ACHN (cell line): ENCODE measurements at places on chromosomes 1 and 21.

- DNase-seq: no peak
Observed at GRCh38 chr1:152457561-152457960, 43.5 kb upstream of the CRNN start.

- no peak for DNase-seq
Observed at GRCh38 chr1:54453509-54453908, 47.3 kb upstream of the SSBP3 start.

GRCh38 chr1:224267925-224268324, 62.0 kb downstream of the NVL start:
- DNase-seq: no peak

DNA sequence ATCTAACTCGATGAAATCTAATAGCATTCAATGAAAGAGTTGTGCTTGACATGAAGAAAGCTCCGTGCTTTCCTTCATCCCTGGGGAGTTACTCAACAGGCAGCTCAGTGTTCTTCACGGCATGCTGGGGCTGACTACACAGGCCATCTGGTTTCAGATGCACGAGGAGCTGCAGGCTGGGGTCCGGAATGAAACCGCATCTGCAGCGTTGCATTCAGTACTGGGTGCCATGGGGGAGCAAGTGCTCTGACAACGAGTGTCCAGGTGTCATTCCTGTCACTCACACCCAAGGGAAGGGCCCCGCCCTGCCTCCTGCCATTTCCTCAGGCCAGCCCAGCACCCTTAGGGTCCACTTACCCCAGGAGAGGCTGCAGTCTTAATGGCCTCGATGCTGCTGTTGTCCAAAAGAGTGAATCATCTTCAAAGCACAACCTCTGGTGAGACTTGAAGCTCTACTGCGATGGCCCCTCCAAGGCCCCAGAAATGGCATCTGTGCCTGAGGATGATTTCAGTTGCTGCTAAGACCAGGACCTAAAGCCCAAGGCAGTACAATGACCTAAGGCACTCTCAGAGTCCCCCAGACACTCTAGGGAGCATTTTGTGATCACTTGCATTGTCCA, 61.4 kb downstream of the STUM start:
- no peak for DNase-seq

DNA sequence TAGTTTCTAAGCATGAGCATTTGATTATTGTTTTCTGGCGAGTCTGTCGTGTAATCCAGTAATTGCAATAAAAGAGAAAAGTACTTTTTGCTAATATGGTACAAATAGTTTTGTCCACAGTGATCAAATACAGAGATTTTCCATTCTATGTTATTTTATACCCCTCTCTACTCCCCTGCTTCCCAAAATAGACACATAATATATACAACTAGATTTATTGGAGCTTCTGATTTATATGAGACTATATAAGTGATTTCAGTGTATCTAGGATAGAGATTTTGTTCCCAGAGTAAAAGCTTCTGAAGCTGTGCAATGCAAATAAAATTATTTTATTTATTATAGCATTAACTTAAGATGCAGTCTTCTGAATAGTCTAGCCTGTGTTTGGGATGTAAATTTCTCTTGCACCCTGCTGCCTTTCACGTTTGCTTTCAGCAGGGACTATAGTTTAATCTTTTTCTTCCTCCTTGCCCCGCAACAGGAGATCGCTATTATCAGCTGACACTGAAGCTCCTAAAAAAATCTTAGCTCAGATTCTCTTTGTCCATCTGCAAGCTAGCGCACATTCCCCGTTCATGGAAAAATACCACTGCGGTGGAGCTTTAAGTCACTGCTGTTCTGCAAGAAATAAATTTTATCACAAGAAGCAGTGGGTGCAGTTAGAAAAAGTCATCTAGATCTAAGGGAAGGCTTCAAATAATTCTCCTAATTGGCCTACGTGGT, 273.3 kb downstream of the DISC1 start:
- DNase-seq: no peak

GRCh38 chr1:194279975-194280374, 1093.6 kb upstream of the B3GALT2 start:
- no peak for DNase-seq

DNA sequence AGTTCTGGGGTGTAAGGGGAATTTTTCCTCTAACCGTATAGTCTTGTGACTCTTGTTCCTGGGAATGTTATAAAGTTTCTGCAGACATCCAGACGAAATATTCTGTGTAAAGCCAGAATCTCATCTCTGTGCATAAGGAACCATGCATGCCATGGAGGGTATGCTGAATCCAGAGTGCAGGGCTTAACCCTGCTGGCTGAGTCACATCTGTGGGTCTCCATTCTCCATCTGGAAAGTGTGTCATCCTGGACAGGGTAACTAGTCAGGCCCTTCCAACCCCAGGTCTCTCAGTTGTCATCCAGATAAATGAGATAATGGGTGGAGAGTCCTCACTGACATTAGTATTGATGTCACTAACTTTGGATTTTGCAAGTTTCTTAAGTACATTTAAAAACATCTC, 48.8 kb downstream of the ATP5PO start:
- DNase-seq: no peak

DNA sequence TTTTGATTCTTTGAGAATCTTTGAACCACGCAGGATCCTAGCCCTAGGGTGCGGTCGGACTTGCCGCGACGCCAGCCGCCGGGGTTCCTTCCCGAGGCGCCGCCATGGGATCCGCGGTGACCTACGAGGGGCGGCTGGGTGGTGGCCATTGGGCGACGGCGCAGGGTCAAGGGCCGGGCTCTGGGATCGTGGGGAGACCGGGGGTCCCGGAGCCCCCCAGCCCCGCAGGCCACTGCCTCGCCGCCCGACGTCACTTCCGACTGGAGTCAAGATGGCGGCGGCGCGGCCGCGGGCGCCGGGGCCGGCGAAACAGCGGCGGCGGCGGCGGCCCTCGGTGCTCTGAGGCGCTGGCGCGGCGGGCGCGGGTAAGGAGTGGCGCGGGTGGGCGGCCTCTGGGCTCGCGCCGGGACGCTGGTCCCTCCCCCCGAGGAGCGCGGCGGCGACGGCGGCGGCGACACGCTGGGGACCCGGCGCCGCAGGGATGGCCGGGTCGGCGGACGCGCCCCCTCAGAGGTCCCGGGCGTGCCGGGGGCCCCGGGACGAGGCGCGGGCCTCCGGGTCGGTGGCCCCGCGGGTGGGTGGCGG, at the start of gene PRDM2:
PRDM2 (plus strand) TSS at position 253 of the 585 bp plus-strand sequence. CDS start 15,418 bp downstream, outside the sequence.
- peak; percentile 7 for DNase-seq

- DNase-seq: no peak
Observed at GRCh38 chr1:156420205-156421061, 51.4 kb downstream of the RHBG start.

GRCh38 chr1:8202182-8202905, 115.6 kb upstream of the SLC45A1 start:
- no peak for DNase-seq

DNA sequence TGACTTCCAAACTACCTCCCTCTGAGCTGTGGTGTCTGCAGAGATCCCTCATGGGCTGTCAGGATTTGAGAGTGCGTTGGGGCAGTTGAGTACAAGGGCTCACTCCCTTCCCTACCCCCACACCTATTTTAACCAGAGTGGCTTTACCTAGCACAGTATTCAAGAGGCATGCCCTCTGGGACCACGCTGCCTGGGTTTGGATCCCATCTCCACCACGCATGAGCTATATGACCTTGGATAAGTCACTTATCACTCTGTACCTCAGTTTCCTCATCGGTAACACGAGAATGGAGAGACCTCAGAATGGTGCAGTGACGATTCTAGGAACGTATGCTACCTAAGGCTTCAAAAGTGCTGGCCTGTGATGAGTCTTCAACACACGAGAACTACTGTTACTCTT, 147.3 kb upstream of the WNT4 start:
- no peak for DNase-seq

GRCh38 chr1:5971471-5972197, 20.6 kb downstream of the NPHP4 start:
- no peak for DNase-seq

- DNase-seq: no peak
Observed at GRCh38 chr21:34020005-34020847, 53.2 kb upstream of the MRPS6 start.

GRCh38 chr21:37655611-37656300, 260.5 kb downstream of the KCNJ6 start:
- no peak for DNase-seq

- no peak for DNase-seq
Observed at GRCh38 chr1:218482683-218483082, 137.5 kb downstream of the TGFB2 start.

- DNase-seq: no peak
Observed at GRCh38 chr1:56501888-56502287, 77.5 kb downstream of the PLPP3 start.

GRCh38 chr21:45251635-45252447, 35.9 kb downstream of the POFUT2 start:
- no peak for DNase-seq

GRCh38 chr1:180931529-180931928, 18.8 kb downstream of the KIAA1614 start:
- DNase-seq: no peak

- DNase-seq: no peak
Observed at GRCh38 chr21:34126269-34126668, 52.9 kb downstream of the MRPS6 start.

DNA sequence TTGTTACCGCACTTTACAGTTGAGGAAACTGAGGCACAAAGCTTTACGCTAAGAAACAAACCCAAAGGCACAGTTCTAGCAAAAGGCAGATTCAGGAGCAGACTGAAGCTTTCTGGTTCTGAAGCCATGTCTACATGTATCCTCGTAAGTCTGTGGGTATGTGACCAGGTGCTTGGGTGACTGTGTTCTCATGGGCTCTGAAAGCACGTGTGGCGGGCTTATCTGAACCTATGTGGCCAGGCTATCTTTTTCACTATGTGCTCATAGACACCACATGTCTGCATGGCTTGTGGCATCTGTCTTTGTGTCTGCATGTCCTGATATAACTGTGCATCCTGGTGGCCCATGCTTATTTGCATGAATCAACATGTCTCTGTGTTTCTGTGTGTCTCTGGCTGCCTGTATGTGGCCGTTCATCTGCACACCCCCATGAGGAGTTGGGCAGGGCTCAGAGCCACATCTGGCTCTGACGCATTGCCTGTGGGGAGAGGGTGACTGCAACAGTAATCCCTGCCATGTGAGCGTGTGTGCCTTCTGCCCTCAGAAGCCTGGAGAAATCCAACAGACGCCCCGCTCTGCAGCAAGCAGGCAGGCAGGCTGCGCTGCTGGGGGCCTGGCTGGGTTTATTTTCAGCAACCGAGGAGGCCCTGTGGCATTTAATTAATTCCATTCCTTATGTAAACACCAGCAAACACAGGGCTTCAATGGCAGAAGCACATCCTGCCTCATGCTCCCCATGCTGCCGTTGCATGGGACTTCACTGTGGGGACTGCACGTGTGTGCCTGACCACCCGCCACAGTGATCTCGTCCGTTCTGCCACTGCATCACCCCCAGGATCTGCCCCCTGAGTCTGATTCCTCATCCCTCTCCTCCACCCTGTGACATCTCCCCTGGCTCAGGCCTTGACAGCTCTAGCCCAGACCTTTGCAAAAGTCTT, 115.4 kb downstream of the TRABD2B start:
- DNase-seq: no peak

DNA sequence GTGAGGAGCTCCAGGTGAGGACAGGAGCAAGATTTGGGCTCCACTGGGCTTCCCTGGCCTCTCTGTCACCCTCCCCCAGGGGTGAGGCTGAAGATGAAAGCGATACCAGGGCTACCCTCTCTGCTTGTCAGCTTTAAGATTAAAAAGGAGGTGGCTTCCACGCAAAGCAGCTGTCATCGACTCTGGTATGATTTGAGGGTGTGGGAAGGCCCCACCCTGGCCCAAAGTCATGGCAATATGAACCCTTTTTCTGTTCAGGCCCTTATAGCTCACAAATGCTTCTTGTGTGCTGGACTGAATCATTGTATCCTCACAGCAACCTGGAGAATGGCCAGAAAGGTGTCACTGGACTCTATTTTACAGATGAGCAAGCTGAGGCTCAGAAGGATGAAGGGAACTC, 41.6 kb downstream of the NUAK2 start:
- DNase-seq: no peak

DNA sequence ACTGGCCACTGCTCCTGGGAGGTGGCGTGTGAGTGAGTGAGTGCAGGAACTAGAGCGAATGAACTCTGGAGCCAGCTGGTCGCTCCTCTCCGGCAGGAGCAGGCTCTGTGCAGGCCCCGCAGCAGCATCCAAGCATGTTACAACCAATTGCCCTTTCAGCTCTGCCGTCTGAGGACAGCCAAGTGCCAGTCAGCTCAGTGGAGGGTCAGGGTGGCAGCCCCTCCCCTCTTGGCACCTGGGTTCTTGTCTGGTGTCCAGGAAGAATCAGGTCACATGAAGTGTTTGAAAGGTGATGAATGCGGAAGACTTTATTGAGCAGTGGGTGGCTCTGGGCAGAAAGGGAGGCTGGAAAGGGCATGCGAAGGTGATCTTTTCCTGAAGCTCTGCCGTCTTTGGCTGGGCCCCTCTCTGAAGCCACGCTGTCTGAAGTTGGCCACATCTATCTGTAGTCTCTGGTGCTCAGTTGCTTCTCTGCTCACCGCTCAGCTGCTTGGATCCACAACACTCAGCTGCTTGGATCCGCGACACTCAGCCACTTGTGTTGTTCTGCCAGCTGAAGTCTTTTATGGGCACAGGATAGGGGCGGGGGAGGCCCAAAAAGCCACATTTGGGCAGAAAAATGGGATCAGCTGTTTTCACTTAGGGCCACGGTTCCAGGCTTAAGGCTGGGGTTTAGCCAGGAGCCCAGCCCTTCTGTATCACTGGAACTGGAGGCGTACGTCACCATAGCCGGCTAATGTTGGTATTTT, 139.8 kb downstream of the ADSS2 start:
- no peak for DNase-seq

DNA sequence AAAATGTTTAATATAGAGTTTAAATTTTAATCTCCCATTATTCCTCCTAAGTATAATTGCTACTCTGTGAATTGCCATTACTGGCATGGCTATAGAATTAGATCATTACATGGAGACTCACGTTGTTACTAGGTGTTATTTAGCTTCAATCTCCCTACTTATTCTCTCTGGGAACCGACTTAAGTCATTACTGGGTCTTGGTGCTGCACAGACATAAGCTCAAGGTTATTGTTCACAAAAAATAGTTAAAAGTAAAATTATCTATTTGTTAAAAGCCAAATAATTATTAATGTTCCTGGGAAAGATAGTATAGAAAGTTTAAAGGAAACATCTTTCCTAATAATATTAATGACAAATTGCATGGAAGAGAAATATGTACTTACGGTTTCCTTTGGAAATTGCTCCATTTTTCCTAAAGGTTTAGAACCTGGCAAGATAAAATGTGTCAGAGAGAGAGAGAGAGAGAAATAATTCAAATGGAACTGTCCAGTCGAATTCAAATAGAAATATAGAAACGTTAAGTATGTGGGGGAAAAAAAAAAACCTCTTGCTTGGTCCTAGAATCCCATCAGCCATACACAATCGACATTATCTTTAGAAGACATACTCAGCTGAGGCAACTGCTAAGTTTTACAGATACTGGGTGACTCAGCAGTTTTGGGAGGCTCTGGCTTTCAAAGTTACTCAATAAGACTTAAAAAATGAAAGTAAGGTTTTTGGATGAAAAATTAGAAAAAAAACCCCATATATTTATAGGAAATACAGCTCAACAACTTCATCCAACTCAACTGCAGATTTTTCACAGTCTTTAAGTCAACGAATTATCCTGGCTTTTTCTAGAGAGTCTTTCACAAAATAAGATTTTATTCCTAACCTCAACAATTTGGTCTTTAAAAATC, at the start of gene SPTA1:
SPTA1 (minus strand) TSS at position 605 of the 899 bp plus-strand sequence; CDS start at position 407, 198 bp downstream.
- no peak for DNase-seq

GRCh38 chr1:155307247-155307740, 1.4 kb upstream of the FDPS start:
- peak; percentile 62 for DNase-seq

GRCh38 chr1:6281511-6282402, 20.9 kb upstream of the GPR153 start:
- DNase-seq: no peak
